ENCODE measurements at places on chromosomes 5 and 9.

DNA sequence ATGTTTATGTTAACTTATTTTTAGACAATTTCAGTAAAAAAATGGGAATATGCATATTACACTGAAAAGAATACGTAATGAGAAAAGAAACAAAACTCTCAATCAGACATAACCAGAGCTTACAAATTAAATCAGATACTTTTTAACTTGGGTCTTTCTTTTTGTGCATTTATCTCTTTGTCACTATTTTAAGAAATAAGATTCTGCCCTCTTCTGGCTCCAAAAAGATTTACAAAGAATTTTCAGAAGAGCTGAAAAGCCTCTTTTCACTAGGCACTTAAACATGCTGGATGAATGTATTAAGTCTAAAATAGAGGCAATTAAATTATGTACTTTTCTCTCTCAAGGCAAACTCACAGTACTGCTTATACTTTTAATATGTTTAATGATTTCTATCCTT lies 55.5 kb downstream of the CEP120 start:
- DNase-seq: no peak

DNA sequence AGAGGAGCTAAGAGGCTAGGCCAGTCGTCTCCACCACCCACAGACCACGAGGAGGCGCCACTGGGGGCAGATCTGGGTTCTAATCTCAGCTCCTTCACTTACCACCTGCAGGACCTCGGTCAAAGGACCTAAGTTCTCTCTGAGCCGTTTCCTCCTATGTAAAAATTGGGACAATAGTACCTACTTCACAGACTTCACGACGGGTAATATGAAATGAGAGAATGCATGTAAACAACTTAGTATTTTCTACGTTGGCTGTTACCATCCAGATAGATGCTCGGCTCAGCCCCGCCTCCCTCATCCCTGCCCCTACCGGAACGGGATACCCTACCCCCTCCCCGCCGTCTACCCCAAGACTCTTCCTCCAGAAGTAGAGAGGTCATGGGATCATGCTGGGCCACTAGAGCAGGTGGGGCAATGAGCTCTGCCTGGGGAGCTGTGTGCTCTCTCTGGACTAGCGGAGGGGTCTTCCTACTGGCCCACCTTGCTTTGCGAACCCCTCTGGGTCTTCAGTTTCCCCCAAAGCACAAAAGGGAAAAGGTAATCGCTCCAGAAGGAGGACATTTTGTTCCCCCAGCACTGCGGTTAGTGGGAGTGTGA lies 541 bp downstream of the GNPDA1 start:
- no peak for DNase-seq

GRCh38 chr9:92328225-92328624 lies 2.5 kb downstream of the CENPP start:
- no peak for DNase-seq

- no peak for DNase-seq
Observed at GRCh38 chr9:34125681-34126206, 754 bp downstream of the DCAF12 start.

DNA sequence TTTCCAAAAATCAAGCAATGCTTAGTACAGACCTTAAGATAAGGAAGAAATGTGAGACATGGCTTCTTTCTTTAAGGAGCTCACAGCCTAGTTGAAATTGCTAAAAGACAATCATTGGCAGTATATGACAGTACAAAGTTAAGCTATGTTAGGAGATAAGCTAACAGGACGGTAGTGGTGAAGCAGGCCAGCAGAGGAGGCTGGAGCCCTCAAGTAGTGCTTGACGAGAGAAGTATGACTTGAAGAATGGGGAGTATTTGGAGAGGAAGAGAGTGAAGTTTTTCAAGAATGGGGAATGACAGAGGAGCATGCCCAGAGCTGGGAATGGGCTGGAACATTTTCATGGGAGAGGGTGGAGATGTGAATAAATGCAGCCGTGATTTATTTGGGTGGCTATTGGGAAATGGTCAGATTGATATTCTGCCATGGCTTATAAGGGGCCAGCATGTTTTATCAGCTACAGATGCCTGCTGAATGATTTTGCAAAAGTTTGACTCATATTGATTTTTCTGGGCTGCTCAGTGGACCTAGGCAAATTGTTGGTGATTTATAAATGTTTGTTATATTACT lies 43.7 kb downstream of the LURAP1L start:
- no peak for DNase-seq

GRCh38 chr9:115234094-115234493 lies 116.1 kb upstream of the TNC start:
- no peak for DNase-seq

DNA sequence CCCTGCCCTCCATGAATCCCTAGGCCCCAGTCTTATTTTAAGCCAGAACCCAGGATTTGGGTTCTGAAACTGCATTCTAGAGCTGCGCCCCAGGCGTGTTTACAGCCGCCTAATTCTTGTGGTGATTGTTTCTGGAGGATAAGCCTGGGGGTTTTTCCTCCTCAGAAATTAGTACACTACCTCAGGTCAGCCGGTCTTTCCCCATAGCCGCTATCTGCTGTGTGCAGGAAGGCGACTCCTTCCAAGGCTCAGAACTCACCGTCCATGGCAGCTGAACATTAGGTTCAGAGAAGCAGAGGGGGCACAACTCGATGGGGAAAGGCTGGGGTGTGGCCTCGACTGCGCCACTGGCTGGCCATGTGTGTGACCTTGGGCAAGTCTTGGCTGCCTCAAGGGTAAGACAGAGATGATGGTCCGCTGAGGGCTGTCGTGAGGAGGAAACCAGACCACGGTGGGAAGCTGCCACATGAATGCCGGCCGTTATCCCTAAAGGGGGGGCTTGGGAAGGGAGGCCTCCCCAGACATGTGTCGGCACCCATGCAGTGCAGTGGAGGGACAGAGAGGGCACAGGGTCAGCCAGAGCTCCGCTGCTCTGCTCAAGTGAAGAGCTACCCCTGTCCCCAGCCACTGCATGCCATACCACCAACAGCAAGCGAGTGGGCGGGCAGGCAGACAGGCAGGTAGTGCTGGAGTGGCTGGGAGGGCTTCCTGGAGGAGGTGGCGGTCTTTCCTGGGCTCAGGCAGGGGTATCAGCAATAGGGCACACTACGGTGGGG lies 28.9 kb downstream of the SHB start:
- no peak for DNase-seq

DNA sequence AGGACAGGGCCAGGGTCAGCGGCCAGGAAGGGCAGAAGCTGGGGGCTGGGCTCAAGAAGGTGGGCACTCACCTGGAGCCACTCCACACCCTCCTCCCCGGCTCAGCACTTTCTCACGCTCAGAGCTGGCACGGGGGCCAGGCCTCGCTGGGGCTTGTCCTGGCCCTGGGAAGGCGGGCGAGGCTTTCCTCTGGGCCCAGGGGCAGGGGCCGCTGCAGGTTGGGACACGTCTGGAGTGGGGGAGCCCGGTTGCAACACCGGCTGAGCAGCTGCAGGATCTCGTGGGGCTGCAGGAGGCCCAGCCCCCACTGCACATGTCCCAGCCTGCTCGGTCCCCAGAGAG lies 38.9 kb upstream of the EGFL7 start:
- no peak for DNase-seq

- no peak for DNase-seq
Observed at GRCh38 chr5:76710991-76711390, 4.9 kb upstream of the F2R start.

GRCh38 chr5:107598958-107599357 lies 71.8 kb downstream of the EFNA5 start:
- no peak for DNase-seq

DNA sequence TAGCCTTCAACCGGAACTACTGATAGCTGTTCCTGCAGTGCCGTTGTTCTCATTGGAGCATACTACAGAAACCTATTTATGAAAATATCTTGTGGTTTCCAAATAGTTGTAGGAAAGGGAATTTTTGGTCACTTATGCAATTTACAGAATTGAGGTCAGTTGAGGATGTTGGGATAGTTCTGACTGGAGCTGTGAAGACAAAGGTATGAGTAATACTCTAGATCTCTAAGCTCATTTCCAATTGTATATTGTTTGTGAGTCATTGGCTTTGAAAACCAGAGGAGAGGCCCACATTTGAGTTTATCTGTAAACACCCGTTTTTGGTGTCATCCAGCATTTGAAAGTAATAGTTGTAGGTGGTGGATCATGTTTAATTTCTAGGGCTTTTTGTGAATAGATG lies 561.3 kb upstream of the WWC1 start:
- DNase-seq: no peak

DNA sequence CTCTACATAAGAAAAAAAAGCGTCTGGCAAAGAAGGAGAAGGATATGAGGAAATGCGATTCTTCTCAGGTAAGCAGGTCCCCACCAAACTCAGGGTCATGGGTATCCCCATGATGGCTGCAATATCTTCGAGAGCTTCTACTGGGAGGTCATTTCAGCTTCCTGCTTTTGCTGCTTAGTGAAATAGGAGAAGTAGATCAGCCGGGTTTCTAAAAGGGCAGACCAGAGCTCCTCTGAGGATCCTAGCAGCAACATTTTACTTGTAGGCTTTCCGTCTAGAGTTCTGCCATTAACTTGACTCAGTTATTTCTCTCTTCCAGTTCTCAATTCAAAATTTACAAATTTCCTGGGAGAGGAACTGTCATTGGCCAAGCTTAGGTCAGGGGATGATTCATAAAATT lies 134.7 kb downstream of the DPYSL3 start:
- no peak for DNase-seq

DNA sequence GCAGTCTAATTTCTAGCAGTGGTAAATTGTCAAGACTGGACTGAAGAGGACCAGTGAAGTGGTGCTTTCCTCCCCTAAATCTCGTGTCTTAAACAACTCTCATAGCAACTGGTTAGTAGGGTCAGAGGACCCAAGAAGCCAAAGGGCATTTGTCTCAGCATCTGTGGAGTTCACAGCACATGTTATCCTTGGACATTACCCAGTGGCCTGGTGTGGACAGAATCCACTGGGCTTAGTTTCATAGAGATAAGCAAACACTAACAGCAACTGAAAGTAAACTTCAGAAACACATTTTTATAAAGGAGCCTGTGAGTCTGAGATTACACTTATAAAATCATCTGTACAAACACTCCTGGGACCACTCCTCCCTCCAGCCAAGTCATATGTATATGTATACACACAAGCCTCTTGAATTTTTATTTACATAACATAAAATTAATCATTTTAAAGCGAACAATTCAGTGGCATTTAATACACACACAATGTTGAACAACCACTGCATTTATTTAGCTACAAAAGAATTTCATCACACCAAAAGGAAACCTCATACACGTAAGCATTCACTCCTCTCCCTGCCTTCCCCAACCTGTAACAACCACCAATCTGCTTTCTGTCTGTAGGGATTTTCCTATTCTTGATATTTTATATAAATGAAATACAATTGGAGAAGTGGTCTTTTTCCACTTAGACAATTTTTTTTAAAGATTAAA lies 457.8 kb downstream of the RASEF start:
- no peak for DNase-seq

GRCh38 chr5:1152771-1153282 lies 41.0 kb upstream of the SLC12A7 start:
- no peak for DNase-seq

DNA sequence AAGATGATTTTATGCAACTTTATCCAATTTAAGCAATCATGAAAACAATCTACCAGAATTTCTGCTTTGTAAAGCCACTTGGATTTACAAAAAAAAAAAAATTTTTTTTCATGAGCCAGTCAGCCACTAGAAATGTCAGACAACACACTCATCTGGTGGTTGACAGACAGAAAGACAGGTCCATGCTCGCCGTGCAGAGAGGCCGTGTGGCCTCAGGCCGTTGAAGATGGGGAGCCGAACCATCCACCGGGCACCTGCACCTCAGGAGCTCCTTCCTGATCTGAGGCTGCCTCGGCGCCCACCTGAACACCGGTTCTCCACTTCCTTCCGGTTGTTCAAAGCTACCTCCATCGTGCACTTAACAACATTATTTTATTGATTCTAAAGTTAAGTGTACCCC lies 138.0 kb upstream of the IRX4 start:
- no peak for DNase-seq

- peak; percentile 96 for DNase-seq
Observed at GRCh38 chr5:76805821-76806505, 12.9 kb upstream of the F2RL1 start.

DNA sequence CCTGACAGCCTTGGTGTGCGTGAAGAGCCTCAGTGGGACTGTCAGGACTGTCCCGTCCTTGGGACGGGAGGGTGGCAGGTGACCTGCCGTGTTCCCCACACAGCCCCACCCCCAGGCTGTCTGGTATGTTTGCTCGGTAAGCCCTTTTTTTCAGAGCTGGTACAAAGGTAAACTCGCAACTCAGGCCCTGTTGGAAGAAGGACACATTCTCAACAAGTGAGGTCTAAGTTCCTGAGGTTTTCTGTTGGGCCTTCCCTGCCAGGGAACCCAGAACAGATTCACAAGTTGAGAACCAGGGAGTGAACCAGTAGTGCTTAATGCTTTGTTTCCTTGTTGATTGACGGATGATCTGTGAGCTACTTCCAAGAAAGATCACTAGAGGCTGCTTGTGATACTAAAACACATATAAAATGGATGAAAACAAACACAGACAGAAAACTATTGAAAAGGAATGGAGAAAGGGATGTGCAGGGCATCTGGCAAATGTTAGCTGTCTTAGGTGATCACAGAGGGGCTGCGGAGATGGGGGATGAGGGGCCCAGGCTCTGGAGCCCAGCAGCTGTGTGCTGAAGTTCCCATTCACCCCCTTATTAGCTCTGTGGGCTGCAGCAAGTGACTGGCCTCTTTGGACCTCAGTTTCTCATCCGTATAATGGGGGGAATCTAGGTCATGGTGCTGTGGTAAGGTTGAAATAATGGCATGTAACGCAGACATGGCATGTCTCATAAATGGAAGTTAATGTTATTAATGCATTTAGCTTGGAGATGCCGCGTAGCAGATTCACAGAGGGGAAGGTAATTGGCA lies 2.7 kb downstream of the NDST1 start:
- no peak for DNase-seq

- DNase-seq: no peak
Observed at GRCh38 chr5:139645430-139645871, 2.7 kb upstream of the CXXC5 start.

DNA sequence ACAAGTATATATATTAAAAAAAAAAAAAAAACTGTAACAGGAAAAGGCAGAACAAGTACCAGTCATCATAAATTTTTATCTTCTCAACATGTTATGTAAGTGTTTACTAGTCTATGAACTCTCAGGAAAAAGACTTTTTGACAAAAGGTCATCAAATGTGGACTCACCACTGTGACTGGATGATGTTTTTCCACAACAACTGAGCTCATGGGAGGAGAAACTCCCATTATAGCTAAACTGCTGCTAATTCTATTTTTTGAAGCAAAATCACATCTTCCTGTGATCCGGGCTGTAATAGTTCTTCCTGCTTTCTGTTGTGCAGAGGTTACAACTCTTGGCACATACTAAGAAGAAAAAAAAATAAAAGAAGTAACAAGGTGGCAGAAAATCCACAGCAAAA lies 39.6 kb downstream of the POC5 start:
- DNase-seq: no peak

- no peak for DNase-seq
Observed at GRCh38 chr5:65830856-65831255, 95.5 kb upstream of the ERBIN start.

DNA sequence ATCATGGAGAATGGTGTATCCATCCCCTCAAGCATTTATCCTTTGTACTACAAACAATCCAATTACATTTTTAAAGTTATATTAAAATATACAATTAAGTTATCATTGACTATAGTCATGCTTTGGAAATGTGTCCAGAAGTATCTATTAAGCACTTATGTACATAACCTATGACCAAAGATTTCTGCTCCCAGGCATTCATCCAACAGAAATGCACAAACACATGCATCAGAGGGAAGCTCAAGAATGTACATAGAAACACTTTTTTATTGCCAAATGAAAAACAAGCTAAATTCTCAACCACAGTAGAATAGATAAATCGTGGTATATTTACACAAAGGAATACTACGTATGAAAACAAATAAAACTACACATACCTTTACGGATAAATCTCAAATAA lies 700.5 kb upstream of the ZNF608 start:
- no peak for DNase-seq

GRCh38 chr9:70672161-70672649 lies 257.7 kb upstream of the KLF9 start:
- DNase-seq: no peak

All from Panc1 (cell line).